ENCODE measurements at places on chromosomes 13 and 19.

- DNase-seq = no peak
Measured at GRCh38 chr13:65155861-65156260, 2074.3 kb downstream of the PCDH9 start.

DNA sequence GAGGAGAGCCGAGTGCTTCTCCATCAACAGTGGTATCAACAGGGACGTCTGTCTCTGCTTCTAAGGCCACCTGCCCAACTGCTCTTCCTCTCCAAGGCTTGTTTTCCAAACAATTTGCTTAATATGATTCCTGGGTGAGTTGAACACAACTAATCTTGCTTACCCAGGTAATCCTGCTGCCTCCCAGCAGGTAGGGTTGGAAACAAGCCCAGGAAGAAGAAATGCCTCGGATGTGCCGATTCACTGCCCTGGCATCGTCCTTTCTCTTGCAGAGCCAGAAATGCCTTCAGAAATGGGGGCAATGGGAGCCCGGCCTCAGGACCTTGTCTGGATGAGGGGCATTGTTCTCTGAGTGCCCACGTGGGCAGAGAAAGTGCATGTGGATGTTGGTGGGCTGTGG lies 51.9 kb upstream of the C1QTNF9B start:
- DNase-seq = no peak

DNA sequence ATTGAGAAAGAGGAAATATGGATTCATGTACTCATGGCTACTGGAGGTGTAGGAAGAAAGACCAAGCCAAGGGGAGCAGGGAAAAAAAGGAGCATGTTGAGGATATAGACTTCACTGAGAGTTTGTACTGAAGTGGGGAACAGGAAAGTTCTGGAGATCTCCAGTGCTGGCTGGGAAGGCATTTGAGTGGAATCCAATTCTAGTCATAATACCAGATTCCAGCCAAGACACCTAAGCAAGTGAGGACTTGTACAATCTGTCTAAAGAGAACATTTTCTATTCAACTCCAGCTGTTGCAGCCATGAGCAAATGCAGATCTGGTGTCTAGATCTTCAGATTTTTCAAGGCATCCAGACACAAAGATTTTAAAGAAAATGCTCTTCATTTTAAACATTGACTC lies 412.5 kb downstream of the OXGR1 start:
- no peak for DNase-seq

GRCh38 chr19:32673573-32673972 lies 1.4 kb downstream of the ANKRD27 start:
- DNase-seq = no peak

DNA sequence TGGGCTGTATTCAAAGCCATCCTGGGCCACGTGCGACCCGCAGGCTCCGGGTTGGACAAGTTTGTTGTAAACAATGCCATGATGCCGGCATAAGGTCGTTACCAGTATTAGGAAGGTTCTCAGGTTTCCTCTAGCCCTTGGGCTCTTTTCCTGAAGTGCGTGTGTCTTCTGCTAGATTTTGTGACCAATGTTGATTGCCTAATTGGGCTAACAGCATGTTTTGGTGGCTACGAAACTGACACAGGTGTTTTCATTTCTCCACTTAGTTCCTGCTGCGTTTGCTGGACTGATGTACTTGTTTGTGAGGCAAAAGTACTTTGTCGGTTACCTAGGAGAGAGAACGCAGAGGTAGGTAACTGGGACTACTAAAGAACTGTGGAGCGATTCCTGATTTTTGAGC lies 20.3 kb downstream of the ALOX5AP start:
- no peak for DNase-seq

DNA sequence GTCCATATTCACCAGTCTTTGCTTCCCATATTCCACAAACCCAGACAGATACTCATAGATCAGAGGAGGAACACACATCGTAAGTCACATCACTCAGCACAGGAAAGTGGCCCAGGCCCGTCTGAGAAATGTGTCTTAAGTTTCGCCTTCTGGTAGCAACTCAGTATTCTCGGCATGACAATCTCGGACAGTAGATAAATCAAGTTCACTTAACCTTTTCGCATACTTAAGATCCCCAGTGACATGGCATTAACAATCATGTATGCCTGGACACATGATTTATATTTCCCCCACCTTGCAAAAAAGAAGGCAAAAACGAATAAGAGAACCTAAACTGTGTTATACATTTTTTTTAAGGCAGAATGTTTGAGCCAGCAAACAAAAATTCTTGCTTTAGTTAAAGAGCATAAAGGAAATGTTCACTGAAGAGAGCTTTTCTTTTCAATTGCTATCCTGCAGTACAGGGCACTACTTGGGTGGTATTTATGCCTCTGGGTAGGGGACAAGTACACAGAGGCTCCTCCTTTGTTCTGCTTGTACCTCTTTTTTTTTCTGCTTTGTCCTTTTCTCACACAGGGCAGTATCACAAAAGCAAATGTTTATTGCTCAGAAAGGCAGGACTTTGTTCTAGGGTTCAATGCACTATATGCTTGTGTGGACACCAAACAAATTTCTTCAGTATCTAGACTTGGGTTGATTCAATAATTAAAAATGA lies 360.6 kb downstream of the TDRD3 start:
- no peak for DNase-seq

DNA sequence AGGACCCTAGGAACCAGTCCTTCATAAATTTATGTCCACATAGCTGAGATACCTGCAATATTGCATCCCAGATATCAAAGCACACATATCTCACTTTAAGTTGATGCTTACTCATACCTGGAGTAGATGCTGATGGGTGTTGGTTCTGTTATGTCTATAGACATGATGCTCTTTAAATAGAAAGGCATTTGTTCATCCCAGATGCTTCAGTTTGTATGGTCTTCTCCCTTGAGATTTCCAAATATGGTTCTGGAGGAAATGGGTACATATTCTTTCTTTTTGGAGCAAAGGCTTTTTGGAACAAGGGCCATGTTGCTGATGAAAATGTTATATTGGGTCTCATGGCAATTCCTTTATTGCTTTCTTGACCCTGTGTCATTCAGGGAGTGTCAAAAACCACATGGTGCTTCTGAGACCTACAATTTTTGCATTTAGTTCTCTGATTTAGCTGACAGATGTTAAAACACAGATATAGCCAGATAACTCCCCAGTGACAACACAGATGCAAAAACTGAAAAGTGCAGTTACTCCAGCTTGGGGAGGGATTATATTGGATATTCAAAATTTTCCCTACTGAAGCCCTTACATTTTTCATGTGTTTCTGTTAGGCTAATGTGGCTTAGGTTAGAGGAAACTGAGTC lies 211.4 kb downstream of the KCNRG start:
- DNase-seq = no peak

GRCh38 chr13:90954605-90955195 lies 392.8 kb upstream of the MIR17HG start:
- DNase-seq = no peak

- DNase-seq = no peak
Measured at GRCh38 chr13:22108979-22109378, 438.1 kb downstream of the FGF9 start.

GRCh38 chr13:77595166-77595810 lies 59.8 kb downstream of the SCEL start:
- no peak for DNase-seq

- no peak for DNase-seq
Measured at GRCh38 chr13:32811297-32811800, 204.9 kb upstream of the KL start.

GRCh38 chr13:75024602-75025001 lies 457.4 kb downstream of the TBC1D4 start:
- no peak for DNase-seq

DNA sequence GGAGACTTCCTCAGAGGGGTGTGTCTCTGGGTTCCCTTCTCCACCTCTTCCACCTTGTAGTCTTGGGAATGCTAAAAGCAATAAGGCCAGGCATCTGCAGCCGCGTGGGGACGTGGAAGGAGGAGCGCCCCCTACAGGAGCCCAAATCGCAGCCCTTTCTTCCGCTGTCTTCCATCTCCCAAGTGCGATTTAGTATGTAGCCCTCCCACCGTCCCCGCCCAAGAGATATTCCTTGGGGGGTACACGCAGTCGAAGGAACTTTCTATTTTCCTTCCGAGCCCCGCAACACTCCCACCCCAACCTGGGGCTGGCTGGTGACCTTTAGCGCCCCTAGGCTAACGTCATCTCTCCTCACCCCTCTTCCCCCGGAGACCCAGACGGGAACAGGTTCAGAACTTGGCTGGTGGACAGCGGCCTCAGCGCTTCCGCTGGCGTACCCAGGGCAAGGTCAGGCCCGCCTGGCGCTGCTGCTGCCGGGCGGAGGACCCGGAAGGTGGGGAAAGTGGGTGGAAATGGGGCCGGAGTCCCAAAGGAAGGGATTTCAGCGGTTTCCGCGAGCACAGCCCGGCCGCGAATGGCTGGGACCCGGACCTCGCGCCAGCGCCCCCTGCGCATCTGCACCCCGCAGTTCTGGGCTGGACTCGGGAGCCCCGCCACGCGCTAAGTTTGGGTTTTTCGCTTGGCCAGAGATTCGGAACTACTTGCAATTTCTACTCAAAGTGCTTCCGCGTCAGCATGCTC lies 2.1 kb upstream of the PCDH8 start:
- DNase-seq = no peak

DNA sequence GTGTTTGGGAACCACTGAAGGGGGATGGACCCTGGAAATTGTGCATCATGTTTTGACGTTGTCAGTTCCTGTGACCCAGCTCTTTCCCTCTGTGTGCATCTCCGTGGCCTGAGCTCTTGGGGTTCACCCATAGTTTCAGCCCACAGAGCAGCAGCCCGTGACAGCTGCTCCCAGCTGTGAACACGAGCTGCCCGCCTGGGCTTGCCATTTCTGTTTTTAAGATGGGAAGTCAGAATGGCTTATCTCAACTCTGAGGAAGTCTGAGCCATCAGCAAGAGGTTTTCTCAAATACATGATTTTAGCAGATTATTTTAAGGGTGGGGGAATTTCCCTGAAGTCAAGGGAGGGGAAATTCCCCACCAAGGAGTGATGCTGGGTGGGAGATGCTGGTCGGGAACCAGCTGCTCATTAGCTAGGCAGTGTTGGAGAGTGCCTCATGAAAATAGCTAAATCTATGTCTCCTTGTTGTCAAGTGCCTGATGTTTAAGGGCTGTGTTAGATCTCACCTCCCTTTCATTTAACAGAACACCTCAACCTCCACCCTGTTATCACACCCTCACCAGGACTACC lies 34.8 kb upstream of the C1QTNF9 start:
- no peak for DNase-seq

- no peak for DNase-seq
Measured at GRCh38 chr13:28320209-28320608, 174.7 kb downstream of the FLT1 start.

DNA sequence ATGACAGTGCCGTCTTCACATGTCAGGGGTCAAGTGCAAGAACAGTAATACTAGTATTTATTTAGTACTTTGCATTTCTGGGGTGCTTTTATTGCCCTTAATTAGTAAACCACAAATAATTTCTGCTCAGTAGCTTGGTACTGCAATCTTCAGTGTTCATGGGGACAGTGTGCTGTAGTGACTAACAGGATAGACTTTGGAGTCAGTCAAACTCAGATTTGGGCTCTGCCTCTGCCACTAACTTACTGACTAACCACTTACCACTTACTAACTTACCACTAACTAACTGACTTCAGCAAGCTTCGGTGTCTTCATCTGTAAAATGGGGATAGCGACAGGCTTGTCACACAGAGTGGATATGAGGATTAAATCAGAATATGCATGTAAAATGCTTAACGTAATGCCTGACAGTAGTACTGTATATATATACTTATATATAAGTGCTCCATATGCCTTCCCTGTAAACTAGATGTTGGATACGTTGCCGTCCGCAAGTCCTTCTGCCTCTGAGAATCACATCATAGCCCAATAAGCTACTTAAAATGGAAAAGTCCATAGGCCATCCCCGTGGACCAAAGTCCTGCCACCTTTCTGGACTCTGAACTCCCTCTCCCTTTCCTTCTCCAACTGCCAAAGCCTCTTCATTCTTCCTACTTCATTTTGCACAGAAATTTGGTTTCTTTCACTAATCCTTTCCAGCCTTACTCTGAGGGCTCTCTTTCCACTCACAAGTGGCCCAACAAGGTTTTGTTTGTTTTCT lies 158.1 kb downstream of the ZIC5 start:
- no peak for DNase-seq

GRCh38 chr13:27018882-27019281 lies 152.7 kb downstream of the USP12 start:
- no peak for DNase-seq

- no peak for DNase-seq
Measured at GRCh38 chr19:2210987-2211740, 25.0 kb downstream of the PLEKHJ1 start.

- DNase-seq = no peak
Measured at GRCh38 chr13:70623239-70623638, 515.0 kb upstream of the KLHL1 start.

- no peak for DNase-seq
Measured at GRCh38 chr13:86476656-86477055, 677.4 kb upstream of the SLITRK6 start.

GRCh38 chr13:80665792-80666333 lies 324.9 kb upstream of the SPRY2 start:
- no peak for DNase-seq

DNA sequence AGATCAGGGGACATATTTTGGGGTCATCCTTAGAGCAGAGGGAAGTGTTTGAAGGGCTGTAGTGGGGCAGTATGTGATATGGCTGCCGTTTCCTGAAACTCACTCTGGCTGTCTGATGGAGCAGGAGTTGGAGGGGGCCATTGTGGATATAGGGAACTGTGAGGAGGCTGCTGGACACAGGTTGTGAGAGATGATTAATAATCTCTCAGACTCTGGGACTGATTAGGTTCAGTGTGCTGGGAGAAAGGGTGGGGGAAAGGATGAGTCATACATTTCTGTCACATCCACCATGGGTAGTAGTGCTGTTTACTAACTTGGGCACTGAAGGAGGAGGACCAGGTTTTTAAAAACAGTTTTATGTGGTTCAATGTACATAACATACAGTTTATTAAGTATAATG lies 4.8 kb downstream of the B3GLCT start:
- DNase-seq = no peak

DNA sequence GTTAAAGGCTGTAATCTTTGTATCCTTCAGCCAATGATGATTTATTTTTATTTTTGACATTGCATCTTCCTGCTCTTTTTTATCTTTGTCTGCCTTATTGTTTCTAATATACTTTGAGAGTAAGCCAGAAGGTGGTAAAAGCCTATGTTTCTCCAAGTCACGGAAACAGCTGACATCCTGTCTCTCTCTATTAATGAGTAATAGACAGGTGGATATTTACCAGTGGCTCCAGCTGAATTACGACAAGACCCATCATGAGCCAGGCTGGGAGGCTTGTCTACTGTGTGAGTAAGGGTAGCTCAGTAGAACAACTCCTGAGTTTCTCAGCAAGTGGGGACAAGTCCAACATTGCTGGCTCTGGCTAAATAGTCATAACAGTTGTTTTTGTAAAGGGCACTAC lies 166.6 kb downstream of the NDFIP2 start:
- no peak for DNase-seq
